ENCODE measurements at places on chromosomes 7 and 10.

DNA sequence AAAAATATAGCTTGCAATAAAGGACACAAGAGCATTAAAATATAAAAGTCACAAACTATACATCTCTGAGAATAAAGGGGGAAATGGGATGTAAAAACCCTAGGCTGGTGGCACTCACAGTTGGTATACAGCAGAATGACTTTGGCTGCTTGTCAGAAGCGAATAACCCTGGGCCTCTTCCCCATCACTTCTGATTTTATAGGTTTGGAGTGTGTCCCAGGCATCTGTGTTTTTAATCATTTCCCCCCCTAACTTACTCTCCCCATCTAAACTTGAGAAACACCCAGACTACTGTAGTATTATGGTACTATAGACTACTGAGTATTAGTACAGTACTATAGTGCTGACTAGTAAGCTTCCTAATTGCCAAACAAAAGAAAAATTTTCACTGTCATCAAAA lies 1.8 kb upstream of the RPA3 start:
- DNase-seq = no peak

DNA sequence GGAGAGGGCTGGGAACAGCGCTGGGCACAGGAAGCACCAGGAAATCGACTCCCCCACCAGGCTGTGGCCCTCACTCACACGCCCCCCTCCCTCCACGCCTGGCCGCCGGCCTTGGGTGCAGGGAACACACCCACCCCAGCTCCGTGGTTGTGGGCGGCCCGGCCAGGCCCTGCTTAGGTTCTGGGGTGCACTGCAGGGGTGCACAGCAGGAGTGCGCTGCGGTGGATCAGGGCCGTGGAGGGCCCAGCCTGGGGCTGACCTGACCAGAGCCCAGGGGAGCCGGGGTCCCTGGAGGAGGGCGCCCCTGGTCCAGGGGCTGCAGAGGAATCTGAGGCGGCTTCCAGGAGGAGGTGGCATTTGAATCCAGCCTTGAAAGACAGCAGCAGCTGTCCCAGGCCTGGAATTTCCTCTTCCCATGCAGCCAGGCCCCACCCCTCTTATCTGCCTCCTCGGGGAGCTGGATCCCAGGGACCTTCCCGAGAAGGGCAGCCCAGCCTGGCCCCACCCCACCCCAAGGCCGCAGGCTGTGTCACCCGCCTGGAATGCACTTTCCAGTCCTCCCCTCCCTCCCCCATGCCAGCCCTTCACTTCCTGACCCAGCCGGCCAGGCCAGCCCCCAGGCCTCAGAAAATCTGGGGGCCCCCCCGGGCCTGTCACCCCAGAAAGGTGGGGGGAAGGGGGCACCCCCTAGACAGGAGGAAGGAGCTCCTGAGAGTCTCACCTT lies 18.4 kb upstream of the PDGFA start:
- peak; percentile 100 for DNase-seq

DNA sequence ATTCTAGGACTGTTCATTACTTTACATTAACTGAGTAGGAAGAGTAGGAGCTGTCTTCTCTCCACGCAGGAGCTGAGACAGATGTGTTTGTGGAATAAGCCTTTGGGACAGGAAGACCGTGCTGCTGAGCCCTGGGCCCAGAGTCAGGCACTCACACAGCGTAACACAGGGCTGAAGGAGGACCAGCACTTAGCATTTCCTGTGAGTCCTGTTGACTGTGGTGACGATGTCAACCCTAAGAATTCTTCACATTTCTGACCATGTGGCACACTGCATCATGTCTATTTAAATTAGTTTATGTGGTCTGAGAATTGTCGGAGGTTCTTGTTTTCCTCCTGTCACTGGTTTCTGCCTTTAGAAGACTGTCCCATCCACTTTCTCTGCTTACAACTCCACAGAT lies 117.2 kb downstream of the PIP4K2A start:
- DNase-seq = peak; percentile 57

DNA sequence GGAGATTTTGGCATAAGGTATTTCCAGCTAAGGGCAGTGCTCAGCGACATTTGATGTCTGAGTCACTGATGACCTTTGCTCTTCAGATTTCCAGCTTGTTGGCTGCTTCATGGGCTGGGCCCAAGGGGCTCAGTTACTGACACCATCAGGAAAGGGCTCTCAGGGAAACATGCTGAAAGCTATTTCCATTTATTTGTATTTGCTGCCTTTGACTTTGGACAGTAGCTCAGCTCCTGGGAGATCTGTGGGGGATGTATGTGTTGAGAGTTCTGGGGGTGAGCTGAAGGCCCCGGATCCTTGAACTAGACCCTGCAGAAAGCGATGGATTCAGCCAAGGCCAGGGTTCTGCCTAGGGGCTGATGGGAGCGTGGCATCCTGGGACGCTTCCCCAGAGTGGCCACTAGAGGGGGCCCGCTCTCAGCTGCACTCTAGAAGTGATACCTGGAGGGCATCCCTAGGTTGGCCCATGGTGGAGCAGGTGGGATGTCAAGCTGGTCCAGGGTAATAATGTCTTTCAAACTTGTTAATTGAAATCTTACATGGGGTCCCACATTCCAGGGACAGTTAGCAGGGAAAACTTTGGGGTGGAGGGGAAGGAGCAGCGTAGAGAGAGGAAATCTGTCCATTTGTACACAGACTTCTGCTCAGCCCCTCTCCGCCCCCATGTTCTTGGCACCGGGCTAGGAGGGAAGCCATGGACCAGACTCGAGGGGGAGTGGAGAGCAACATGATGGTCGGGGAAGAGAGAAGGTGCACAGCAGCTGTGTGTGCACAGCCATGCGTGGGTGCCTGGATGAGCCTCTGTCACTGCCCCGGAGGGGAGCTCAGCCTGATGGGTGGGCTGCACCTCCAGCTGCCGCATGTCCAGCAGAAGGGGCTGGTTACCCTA lies 3.0 kb upstream of the BTBD16 start:
- peak; percentile 38 for DNase-seq

- peak; percentile 46 for DNase-seq
Measured at GRCh38 chr7:152512706-152513105, 76.9 kb upstream of the KMT2C start.

- DNase-seq = no peak
Measured at GRCh38 chr10:118851062-118852035, 96.6 kb upstream of the CACUL1 start.

DNA sequence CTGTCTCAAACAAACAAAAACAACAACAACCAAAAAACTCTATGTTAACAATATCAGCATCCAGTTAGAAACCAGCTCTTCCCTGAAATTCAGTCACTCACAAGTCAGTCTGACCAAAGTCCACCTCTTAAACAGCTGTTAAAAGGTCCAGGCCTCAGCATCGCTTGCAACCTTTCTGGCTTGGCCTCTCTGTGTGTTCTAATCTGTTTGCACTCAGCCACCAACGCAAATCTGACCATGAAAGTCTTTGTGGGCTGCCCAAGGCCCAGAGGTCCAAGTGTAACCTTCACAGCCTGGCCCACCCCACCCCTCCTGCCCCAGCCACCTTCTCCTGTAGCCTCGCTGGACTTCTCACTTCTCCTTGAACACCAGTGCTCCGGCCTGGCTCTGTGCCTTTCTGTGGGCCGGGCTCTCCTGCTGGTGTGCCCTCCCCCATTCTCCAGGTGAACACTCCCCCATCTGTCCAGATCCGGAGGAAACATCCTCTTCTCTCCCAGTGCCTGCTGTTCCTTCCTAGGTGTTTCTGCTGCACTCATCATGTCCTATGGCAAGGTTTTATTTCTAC lies 72.2 kb upstream of the EFCAB10 start:
- DNase-seq = no peak

GRCh38 chr7:44383566-44383965 lies 58.2 kb upstream of the CAMK2B start:
- DNase-seq = peak; percentile 99

DNA sequence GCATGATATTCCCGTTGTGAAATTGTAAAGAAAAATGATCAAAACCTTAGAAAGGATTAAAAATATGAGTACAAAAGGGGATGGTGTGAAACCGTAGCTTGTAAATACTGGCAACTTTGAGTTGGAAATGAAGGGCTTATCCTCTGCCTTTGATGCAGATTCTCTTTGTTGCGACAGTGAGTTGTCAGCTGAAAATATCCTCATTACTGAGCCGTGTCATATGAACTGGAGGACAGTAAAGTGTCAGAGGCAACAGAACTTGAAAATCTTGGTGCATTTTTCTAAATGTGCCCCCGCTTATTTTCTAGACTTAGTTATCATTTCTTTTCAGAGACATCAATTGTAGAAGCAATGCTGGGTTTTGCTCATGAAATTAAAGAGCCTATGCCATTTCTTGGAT lies 170.5 kb upstream of the NPS start:
- no peak for DNase-seq

GRCh38 chr7:128941946-128942526 lies 4.3 kb downstream of the IRF5 start:
- peak; percentile 12 for DNase-seq

GRCh38 chr10:28125701-28126100 lies 126.8 kb upstream of the ODAD2 start:
- DNase-seq = peak; percentile 46

DNA sequence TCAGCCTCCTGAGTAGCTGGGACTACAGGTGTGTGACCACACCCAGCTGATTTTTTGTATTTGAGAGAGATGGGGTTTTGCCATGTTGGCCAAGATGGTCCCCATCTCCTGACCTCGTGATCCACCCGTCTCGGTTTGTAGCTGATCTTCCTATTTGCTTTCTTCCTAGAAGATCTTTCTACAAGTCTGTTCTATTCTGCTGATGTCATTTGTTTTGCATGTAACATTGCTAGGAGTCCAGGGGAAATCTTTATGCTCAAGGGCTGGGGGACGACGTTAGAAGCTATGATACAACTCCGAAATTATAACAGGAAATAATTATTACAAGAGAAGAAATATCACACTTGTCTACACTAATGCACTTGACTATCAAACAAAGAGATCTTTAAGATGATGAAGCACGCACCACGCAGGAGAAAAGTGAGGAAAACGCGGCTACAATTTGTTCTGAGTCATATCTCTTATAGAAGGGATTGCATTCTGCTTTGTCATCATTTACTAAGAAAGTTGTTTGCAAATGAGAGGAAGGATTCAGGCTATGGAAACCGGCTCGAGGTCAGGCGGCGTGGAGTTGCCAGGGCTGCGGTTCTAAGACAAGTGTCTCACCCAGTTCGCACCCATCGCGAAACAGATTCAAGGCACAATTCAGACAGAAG lies 103.0 kb upstream of the CARD11 start:
- no peak for DNase-seq

- peak; percentile 25 for DNase-seq
Measured at GRCh38 chr10:60171436-60172013, 218.2 kb downstream of the ANK3 start.

DNA sequence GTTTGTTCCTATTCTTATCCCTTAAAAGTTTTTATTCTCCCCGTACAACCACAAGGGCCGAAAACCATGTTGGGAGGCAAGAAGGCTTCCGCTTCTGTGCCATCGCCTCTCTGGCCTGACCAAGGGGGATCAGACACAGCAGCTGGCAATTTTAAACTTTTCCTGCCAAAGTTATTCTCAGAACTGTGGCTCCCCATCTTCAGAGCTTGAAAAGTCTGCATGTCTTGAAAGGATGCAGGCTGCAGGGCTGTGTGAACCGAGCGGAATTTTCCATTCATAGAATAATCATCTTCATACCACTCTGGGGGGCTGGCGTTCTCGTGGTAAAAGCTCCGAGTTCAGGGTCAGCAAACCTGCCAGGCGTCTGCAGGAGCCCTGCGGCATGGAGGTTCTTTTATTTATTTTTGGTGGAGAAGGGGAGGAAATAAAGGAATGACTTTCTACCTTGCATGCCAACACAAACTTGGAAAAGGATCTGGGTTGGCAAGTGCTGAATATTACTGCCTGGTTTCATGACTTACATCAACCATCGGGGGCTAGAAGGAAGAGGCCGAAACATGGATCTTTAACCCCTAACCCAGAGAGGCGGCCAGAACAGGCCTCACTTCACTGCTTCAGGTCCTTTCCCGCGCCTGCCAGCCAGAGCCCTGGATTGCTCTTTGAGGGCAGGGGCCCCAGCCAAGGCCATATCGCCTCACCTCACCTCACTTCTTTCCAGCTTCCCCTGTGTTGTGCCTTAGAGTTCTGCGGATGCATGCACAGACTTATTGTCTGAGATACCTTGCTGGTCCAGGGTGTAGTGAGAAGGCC lies 3.0 kb upstream of the NANOS1 start:
- DNase-seq = peak; percentile 24

- no peak for DNase-seq
Measured at GRCh38 chr7:17622451-17622850, 317.8 kb downstream of the SNX13 start.

DNA sequence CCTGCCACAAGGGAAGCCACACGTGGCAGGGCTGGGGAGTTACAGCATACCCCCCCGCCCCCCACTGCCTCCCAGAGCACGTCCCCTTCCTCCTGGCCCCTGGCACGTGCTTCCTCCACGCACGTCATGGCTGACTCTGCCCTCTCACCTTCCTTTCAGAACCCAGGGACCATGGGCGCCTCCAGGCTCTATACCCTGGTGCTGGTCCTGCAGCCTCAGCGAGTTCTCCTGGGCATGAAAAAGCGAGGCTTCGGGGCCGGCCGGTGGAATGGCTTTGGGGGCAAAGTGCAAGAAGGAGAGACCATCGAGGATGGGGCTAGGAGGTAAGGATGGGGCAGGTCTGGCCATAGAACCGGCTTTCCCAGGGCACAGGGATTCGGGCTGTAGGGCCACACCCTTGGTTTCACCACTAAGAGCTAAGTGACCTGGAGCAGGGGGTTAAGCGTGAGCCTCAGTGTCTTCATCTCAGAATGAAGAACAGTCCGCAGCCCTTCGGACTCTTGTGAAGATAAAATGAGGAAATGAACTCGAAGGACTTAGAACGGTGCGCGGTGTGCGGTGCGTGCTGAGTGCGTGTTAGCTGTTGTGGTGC lies 2.5 kb downstream of the NUDT1 start:
- DNase-seq = no peak

- DNase-seq = no peak
Measured at GRCh38 chr10:5902511-5903274, 12.7 kb downstream of the FBH1 start.

GRCh38 chr10:4982764-4983226 lies 19.6 kb downstream of the AKR1C1 start:
- DNase-seq = peak; percentile 93

DNA sequence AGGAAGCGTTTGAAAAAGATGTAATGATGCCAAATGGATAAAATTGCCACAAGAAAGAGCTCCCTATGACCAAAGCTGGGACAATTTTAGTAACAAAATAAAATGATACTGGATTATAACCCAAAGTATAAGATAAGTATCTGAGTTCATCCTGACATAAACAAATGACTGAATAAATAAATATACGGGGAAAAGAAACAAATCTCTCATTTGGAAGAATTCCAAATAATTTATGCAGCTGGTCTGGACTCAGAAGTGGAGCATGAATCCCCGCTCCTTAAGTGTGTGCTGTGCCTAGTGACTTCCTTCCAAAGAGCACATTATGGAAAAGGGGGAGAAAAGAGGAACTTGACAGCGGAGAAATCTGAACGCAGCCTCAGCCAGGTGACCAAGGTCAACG lies 186.2 kb downstream of the RAMP3 start:
- no peak for DNase-seq

- DNase-seq = no peak
Measured at GRCh38 chr7:132509643-132510042, 66.6 kb downstream of the PLXNA4 start.
